ENCODE measurements at places on chromosomes 6 and 20. TPM values are rescaled to one million over a fixed set of nuclear protein-coding genes. Genes with fewer than 3 reads are reported as not detected.

ZBTB46 gene
- 1.2 TPM for polyA plus RNA-seq

RAB5IF gene
- polyA plus RNA-seq: 167 TPM

GPX5 gene
- not detected for polyA plus RNA-seq

PHACTR1 gene
- 0.31 TPM for polyA plus RNA-seq

SIRPG gene
- 0.32 TPM for polyA plus RNA-seq
